ENCODE measurements at places on chromosomes 11 and 22. TPM values are rescaled to one million over a fixed set of nuclear protein-coding genes. Genes with fewer than 3 reads are reported as not detected.

The CYP2D6 gene
- 0.32 TPM for polyA plus RNA-seq

The PLCB3 gene
- polyA plus RNA-seq, result 42.2 TPM

The CBLIF gene
- polyA plus RNA-seq, result not detected

The BAIAP2L2 gene
- 5.4 TPM for polyA plus RNA-seq

The FAM111B gene
- 14.4 TPM for polyA plus RNA-seq

The OR51A4 gene
- polyA plus RNA-seq, result not detected

The SMTNL1 gene
- not detected for polyA plus RNA-seq

The WNT7B gene
- polyA plus RNA-seq, result 0.15 TPM

The LMO1 gene
- not detected for polyA plus RNA-seq

The TMEM191C gene
- 0.85 TPM for polyA plus RNA-seq

The TMA7B gene
- polyA plus RNA-seq, result not detected

The TRIM34 gene
- 5.6 TPM for polyA plus RNA-seq

The OTOG gene
- polyA plus RNA-seq, result not detected

The CASP5 gene
- polyA plus RNA-seq, result not detected

The SLN gene
- not detected for polyA plus RNA-seq

The MIAT gene
- polyA plus RNA-seq, result 0.02 TPM

The ELF5 gene
- not detected for polyA plus RNA-seq

The XKR3 gene
- not detected for polyA plus RNA-seq

The MMP11 gene
- polyA plus RNA-seq, result 0.26 TPM

The NAALADL1 gene
- 1.3 TPM for polyA plus RNA-seq

The PGM2L1 gene
- 1.6 TPM for polyA plus RNA-seq

The GAL gene
- polyA plus RNA-seq, result 0.75 TPM

The CARNS1 gene
- polyA plus RNA-seq, result 0.03 TPM

The LRRC10B gene
- polyA plus RNA-seq, result 0.05 TPM

The UPK3A gene
- not detected for polyA plus RNA-seq

The CRYBA4 gene
- not detected for polyA plus RNA-seq

Data from mammary epithelial cell (primary cell).